ENCODE measurements at places on chromosomes 7 and 10.

GRCh38 chr7:45084901-45085618 lies 3.7 kb downstream of the NACAD start:
- no peak for DNase-seq

DNA sequence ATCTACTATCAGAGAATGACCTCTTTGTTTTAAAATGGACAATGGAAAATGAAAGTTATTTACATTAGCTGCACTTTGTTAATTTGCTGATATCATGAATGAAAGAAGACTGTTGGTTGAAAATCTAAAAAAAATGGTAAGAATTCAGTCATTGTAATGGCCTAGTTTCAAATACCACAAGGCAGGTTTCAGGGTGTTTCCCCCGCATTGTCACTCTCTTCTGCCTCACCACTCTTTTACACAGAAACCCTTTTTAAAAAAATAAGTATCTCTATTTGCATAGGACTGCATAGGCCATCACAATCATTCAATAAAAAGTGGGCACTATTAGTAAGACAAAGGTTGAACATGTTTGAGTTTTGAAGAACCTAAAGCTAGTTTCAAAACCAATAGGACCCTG lies 737.1 kb downstream of the INHBA start:
- DNase-seq, result no peak

GRCh38 chr10:101063050-101063525 lies 1.3 kb downstream of the KAZALD1 start:
- no peak for DNase-seq

GRCh38 chr7:106866298-106867281 lies 1.5 kb downstream of the PIK3CG start:
- no peak for DNase-seq

- no peak for DNase-seq
Observed at GRCh38 chr7:149300620-149301285, 38.8 kb downstream of the ZNF783 start.

DNA sequence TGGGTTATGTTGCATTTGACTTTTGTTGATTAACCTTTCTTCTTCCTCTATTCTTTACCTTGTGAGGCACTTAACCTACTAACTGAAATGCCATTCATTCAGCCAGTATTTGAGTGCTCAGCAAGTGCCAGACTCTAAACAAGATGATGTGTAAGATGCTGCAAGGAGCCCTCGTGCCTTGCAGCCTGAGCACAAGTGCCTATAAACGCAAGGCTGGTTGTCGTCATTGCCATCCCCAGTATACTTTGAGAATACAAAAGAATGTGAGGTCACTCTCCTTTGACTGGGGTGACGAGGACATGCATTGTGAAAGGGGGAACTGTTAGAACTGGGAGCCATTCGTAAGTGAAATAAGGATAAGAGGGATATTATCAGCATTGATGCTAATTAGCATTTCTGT lies 103.0 kb downstream of the AUTS2 start:
- no peak for DNase-seq

GRCh38 chr7:99210265-99210970 lies 2.5 kb upstream of the KPNA7 start:
- no peak for DNase-seq

GRCh38 chr7:106824458-106824857 lies 40.6 kb upstream of the PIK3CG start:
- peak; percentile 35 for DNase-seq

- peak; percentile 6 for DNase-seq
Observed at GRCh38 chr10:110563132-110563531, 4.4 kb upstream of the SMC3 start.

DNA sequence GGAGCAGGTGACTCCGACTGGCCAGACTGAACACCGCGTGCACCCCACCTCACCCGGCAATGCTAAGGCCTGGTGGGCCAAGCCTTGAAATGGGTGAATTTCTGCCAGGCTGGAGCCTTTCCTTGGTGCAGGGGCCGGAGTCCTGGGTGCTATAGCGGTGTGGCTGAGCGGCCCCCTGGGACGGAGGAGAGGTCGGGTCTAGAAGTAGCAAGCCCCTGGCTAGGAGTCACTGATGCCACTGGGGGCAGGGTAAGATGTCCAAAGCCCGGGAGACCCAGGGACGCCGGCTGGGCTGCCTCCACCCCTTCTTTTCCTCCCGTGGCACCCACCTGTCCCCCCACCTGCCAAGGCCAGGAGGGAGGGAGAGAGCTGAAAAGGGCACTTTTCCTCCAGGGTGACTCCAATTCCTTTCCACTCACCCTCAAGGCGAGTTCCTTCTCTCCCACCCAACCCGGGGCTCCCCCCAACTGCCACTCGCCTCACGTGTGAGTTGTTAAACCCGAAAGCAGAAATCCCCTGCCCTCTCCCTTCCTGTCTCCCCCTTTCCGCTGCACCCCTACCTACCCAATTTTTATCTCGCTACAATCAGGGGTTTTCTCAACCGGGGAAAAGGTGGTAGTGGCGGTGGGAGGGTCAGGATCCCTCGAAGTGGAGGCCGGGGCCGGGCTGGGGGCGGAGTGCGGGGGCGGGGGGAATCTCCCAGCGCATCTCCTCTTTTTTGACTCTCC lies 6.0 kb upstream of the GATA3 start:
- DNase-seq, result no peak

- no peak for DNase-seq
Observed at GRCh38 chr7:44415510-44415909, 74.9 kb downstream of the NUDCD3 start.

DNA sequence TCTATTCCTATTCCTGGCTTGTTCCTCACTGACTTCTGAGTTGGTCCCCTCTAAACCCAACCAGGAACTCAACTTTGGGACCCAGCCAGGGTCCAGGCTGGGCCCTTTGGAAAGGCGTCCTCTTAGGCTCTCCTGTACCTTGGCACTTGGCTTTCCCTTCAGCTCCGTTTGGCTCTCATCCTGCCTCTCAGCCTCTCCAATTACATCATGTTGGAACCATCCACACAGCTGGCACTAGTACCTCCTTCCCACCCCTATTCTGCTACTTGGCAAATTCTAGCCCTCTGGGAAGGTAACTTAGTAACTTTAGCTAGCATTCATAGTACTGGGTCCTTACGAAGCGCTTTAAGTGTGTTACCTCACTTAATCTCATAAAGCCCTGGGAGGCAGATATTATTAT lies 205.3 kb upstream of the HABP2 start:
- no peak for DNase-seq

DNA sequence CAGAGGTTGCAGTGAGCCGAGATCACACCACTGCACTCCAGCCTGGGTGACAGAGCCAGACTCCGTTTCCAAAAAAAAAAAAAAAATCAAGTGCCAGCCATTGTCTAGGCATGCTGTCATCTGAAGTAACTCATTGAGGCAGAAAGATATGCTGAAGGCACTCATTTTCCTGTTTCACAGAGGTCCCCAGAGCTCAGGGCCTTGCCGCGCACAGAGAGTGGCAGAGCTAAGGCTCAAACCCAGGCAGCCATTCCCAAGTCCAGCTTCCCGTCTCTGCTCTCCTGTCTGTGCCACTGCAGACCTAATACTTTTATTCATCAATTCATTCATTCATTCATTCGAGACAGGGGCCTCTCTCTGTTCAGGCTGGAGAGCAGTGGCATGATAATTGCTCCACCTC lies 3.5 kb downstream of the GRIFIN start:
- DNase-seq, result no peak

DNA sequence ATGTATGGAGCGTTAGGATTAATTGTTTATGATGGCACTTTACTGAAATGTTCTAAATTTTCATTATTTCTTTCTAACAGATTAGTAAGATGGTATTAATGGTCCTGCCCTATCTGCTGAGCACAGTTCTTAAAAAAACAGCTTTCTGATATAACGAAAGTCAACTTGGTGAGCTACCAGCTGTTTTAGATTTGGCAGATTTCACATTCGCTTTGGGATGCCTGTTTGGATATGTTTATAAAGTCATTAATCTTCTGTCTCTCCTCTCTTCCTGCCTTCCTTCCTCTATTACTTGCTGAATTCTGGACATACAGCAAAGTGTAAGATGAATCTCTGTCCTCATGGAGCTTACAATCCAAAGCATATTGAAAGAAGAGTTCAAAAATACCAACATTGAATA lies 396.8 kb upstream of the LRGUK start:
- peak; percentile 4 for DNase-seq

- DNase-seq, result peak; percentile 85
Observed at GRCh38 chr7:27143023-27143949, at the start of gene HOXA5. Gene HOXA5 (minus strand): TSS chr7:27143681. CDS start chr7:27143607, 74 bp downstream.

DNA sequence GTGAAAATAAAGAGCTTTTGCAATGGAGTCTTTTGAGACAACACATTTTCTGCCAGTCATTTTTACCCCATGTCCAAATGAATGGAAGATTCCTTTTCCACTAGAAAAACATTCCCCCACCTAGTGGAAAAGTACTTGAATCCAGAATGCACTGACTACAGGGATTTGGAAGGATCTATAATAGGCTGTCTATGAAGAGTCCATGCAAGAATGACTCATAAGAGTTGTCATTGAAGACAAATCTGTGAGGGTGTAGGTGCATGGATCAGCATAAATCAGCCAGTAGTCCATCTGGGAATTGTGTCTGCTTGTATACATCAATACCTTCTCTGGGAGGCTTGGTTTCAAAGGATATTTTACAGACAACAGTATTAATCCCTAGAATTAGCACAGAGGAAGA lies 32.5 kb upstream of the TRUB1 start:
- DNase-seq, result peak; percentile 66

GRCh38 chr10:42970451-42971250 lies 106.2 kb upstream of the RET start:
- no peak for DNase-seq

DNA sequence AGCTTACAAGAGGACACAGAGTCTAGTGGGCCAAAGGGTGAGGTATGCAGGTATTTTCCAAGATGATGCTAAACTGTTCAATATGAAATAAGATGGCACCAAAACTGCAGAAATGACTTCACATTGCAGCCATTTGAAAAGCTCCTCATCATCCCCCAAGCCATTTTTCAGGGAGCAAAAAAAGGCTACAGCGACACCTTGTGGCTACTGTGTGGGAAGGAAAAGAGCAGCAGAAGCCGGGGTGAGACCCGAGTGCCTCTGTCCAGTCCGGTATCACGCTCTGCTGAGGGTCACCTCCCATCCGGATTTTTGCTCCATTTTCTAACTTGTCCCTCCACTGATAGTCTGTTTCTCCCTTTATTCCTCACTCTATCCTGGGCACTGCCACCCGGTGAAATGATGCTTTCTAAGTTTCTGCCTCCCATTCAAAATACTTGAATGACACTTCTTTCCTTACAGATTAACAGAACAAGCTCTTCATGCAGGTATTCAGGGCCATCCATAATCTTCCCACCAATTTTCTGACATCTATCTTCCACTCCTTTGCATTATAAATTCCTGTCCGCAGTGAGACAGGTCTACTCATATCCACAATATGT lies 220.2 kb downstream of the DGKI start:
- DNase-seq, result peak; percentile 57

DNA sequence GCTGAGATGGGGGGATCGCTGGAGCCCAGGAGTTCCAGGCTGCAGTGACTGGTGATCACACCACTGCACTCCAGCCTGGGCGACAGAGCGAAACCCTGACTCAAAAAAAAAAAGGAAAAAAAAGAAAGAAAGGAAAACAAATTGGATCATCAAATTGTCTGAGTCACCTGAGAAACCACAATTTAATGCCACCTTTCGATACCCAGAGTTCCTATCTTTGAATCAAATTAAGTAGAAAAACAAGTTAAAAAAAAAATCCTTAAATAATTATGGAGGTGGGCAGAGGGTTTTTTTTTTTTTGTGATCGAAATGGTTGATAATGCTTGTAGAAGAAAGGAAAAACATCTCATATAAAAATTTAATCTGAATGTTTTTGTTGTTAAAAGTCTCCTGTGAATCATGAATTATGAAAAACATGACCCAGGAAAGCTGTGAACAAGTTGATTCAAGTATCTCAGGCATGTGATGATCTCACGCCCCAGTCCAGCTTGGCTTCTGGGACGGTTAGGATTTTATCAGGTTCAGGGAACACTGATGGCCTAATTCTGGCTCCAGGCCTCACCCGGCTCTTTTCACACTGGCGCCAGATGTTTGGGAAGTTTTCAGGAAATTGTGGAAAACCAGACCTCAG lies 25.3 kb upstream of the CUX1 start:
- DNase-seq, result peak; percentile 73

Data from fibroblast of skin of right biceps (primary cell).